ENCODE measurements at places on chromosomes 11 and 22.

DNA sequence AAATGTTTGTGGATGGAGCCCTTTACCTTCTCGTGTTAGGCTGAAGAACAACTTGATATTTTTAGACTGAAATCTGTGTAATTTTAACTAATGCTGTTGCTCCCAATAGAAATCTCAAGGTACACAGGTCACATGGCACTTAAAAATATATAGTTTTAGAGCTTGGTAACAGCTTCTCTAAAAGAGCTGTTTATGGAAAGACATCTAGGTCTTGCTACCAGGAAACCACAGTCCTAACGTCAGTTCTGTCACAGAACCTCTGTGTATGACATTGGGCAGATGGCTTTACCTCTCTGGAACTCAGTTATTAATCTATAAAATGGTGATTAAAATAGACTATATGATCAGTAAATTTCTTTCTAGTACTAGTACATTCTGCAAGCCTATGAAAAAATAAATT lies 35.4 kb downstream of the PAK1 start:
- no peak for DNase-seq

DNA sequence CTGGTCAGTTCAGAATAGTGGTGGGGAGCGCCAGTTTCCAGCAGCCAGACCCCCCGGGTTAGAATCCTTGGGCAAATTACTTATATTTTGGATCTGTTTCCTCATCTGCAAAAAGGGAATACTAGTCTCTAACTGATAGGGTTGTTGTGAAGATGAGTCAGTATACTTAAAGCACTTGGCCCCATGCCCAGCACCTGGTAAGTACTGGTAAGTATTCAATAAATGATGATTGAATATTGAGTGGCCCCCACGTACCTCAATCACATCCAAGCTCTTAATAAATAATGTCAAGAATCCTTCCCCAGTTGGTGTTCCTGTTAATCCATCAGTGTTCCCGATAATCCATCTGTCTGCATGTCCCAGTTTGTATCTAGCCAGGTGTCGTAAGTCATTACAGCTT lies 12.1 kb downstream of the ACP2 start:
- no peak for DNase-seq

GRCh38 chr11:103055221-103055890 lies 36.6 kb downstream of the DCUN1D5 start:
- DNase-seq = peak; percentile 38

DNA sequence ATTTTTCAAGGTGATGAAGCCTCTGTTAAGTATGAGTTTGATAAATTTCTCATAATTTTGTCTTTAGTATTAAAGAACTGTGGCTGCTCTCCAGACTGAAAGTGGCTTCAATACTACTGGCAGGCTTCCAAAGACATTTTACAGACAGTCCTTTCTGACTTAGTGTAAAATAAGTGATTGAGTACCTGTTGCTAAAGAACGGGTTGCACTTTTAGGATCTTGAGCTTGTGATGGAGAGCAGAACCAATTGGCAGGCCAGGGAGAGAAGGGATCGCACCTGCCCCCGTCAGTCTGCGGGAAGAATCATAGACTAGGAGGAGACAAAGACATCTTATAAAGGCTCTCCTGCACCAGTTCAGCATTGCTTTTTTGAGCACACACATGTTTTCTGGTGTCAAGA lies 4.4 kb downstream of the NCAM1 start:
- no peak for DNase-seq

GRCh38 chr11:2708151-2708581 lies 8.4 kb upstream of the KCNQ1OT1 start:
- DNase-seq = no peak

DNA sequence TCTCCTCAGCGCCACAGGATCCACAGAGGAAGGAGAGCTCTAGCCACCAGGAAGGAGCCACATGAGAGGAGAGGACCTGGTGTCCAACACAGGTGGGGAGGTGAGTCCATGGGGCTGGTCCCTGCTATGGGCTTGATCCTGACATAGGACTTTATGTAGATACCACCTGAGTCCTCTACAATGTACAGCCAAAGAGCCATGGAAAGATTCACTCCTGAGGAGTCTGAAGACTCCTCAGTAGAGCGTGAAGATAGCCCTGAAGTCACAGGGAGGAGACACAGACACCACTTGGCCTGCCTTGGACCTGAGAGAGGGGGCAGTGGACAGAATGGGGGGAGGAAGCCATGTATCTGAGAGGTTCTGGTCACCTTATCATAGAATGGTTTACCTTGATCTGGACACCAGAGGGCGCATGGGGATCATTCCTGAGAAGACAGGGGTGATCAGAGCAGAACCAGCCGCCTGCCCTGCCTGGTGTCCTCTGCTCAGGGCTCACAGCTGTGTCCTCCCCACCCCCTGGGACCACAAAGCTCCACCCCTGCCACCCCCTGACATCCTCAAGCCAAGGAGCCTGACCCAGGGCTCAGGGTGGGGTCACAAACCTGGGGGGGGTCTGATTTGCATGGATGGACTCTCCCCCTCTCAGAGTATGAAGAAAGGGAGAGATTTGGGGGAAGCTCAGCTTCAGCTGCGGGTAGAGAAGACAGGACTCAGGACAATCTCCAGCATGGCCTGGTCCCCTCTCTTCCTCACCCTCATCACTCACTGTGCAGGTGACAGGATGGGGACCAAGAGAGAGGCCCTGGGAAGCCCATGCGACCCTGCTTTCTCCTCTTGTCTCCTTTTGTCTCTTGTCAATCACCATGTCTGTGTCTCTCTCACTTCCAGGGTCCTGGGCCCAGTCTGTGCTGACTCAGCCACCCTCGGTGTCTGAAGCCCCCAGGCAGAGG lies 77.0 kb downstream of the ZNF280B start:
- peak; percentile 31 for DNase-seq

DNA sequence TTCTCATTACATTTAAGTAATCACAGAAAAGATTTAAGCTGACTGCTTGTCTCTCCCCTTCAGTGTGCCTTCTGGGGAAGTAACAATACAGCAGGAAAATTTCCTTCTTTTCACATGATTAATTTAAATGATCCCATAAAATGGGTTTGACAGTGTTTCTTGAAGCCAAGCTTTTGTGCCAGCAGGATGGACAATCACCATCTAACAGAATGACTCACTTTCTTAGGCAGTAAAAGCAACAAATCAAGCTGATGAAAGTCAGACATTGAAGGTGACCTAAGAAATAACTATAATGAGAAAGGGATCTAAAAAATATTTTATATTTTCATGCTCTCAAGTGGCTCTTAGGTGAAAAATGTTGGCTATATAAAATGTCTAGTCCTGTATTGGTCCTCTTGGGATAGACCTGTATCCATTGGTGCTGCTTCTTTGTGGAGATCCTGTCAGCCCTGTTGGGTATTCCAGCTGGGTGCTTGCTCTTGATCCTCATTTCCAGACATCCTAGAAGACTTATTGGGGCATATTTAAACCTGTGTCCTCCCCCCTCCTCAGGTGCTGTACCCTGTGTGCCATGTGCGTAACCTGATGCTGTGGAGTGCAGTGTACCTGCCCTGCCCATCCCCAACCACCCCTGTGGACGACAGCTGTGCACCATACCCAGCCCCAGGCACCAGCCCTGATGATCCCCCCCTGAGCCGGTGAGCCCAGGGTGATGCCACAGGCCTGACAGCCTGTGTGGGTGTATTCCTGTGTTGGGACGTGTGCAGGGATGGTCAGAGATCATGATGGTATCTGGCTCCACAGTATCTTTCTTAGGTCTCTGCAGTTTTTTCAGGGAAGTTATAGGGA lies 62.7 kb upstream of the HORMAD2 start:
- no peak for DNase-seq

GRCh38 chr11:73990730-73991129 lies 8.1 kb upstream of the UCP2 start:
- DNase-seq = no peak

GRCh38 chr22:37657590-37658132 lies 862 bp upstream of the PDXP start:
- DNase-seq = no peak

DNA sequence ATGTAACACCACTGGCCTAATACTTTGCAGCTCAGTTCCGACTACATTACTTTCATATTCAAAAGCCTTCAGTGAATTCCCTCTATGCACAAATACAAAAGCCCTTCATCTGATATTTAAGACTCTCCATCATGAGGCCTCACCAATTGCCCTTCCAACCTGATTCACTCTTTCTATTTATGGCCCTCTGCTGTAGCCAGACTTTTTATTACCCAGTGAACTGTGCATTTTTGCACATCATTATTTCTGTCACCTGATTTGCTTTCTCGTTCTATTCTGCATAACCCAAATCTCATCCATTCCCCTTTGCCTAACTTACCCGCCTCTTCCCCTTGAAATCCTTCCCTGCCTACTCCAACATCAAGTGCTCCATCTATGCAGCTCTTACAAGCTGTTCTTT lies 78.3 kb downstream of the BBOX1 start:
- no peak for DNase-seq

DNA sequence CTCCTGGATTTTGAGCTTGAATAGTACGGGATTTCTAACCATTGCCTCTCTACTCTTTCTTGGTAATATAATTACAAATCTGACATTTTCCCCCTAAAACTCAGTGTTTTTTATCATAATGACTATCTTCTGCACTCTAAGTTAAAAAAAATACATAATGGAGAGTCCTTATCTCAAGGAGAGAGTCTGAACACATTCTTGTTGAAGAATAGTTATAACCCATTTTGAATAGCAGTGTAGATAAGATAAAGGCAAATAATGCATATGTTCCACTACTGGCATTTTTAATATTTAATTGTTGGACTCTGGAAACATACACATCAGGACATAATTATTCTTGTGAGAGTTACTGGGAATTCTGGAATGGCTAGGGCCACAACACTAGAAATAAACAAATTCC lies 456.5 kb upstream of the ANO5 start:
- no peak for DNase-seq

DNA sequence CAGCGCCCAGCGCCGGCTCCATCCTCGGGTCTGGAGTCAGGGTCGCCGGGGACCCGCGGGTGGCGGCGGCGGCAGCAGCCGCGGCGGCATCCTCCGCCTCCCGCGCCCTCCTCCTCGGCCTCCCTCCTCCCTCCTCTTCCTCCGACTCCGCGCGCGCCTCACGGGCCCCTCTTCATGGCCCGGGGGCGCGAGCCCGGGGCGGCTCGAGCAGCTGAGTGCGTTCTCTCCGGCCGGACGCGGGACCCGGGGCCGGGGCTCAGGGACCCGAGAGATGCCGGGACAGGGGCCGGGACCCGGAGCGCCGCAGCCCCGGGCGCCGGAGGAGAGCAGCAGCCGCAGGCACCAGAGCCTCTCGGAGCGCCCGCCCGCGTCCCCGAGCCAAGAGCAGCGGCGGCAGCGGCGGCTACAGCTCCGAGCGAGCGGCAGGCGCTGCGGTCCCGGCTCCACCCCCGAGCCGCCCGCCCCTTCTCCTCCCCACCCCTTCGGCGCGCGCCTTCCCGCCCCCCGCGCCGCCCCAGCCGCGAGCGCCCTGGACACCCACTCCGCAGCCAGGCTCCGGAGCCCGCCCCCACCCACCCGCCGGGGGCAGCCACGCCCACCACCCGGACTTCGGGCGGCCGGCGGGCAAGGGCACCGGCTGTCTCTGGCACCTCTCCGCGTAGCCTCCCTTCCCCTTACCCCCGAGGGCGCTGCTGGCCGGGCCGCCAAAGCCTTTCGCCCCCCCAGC lies at the start of gene CHST1:
Gene CHST1, minus strand, starts transcription at position 417 of the 727 bp plus-strand sequence. CDS start 14,699 bp downstream, outside the sequence.
- peak; percentile 47 for DNase-seq

Measured in SW480 (cell line).